ENCODE measurements at places on chromosomes 5 and 9.

DNA sequence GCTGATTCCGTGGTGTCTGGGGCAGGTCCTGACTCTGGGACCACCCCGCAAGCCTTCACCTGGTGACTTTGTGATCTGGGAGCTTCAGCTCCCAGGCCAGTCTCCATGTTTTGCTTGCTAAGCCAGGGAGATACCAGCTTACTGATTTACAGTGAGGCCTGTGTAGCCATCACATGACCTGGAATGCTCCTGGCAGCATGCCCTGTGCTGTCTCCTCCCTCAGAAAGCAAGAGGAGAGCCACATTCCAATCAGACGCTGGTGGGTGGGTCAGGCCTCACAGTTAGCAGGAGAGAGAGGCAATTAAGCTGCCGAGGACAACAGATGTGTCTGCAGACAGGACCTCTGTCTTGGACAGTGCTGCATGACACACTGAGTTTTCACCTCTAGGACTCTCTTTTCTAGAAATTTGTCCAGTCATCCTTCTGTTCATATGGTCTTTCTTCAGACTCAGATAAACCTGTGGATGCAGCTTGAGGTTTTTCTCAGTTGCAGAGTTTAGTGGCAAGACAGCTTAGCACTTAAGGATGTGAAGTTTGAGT lies 24.4 kb upstream of the GRPEL2 start:
- DNase-seq: no peak

DNA sequence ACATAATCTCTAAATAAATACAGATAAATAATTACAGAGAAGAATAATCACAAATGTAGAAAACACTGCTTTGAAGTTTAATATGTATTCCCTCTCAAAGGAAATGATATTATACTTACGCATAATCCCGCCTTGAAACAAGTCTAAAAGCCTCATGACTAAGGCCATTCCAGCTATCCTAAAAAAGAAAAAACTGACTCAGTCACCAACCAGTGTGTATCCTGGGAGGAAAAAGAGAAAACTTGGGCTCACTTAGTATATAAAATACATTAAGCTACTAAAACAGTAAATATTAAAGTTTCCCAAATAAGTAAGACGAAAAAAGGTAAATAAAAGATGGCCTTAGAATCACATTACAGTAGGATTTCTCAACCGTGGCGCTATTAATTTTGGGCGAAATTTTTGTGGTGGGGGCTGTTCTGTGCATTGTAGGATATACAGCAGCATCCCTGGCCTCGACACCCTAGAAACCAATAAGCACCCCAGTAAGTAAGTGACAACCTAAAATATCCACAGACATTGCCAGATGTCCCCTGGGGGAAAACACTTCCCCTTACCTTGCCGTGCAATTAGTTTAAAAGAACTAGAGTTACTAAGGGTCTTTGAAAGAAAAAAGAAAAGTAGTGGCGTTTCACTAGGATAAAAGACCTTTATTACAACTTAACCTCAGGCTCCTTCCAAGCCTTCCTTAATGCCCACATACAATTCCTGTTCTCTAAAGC lies 1.1 kb downstream of the HSPA9 start:
- DNase-seq: no peak

GRCh38 chr9:69412741-69413150 lies 87.7 kb downstream of the ENTREP1 start:
- DNase-seq: no peak

- DNase-seq: no peak
Observed at GRCh38 chr5:21581508-21581907, 1271.6 kb downstream of the CDH12 start.

DNA sequence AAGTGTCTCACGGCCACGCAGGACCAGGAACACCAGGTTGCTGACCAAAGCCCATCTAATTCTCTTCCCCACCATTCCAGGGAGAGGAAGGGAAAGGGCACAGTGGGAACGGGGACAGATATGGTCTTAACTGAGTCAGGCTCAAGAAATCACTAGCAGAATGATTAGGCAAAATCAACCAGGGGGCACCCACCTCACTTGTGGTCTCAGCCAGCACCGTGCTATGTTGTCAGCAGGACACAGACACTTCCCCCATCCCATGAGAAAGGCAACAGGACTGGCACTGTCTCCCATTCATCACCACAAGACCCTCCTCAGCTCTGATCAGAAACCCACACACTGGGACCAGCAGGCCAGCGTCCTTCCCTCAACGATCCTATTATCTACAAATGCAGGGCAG lies 2.9 kb downstream of the BICD2 start:
- no peak for DNase-seq

- DNase-seq: no peak
Observed at GRCh38 chr5:152288917-152289595, 116.0 kb downstream of the NMUR2 start.

DNA sequence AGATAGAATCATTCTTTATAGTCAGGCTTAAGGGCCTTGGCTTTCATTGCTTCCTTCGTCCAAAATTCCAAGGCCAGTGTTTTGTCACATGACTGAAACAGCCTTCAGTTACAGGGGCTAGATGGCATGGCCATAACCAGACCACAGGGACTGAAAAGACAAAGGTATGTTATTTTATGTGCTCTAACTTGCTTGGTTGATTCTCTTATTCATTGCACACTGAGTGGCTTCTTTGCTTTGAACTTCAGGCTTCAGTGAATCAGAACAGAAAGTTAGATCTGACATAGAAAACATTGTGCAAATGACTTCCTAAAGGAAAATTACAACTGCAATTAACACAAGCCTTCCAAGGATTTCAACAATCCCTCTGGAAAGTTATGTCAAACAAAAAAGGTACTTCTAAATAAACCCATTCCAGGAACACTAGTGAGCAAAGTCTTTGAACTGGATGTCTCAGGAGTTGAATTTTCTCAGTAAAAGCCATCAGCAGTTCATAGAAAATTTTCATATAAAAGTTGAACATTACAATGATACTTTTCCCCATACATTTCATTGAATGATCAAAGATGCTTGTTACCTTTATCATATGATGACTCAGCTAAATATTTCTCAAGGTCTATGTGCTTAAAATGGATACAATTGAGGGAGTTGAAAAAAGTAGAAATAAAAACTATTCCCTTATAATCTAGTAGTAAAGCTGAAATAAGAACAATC lies 355.3 kb downstream of the TMEM232 start:
- no peak for DNase-seq

GRCh38 chr9:99063522-99063921 lies 41.4 kb upstream of the TGFBR1 start:
- DNase-seq: no peak

GRCh38 chr5:107618242-107618641 lies 52.5 kb downstream of the EFNA5 start:
- DNase-seq: no peak

DNA sequence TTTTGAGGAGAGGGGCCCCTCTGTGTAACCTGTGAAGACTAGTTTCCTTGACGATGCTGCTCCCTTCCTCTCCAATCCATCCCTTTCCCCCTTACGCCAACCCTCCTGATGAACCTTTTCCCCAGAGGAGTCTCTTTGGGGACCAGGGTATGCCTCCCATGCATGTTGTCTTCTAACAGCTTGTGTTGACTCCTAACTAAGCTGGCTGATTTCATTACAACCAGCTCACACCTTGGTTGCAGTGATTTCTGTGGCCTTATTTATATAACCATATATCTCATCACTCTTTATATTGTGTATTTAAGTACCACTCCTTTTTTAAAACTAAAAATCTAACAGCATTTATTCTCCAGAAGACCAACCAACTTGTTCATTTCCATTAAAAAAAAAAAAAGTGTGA lies 42.5 kb downstream of the SFXN1 start:
- DNase-seq: no peak

- DNase-seq: no peak
Observed at GRCh38 chr5:107404595-107405374, 266.0 kb downstream of the EFNA5 start.

DNA sequence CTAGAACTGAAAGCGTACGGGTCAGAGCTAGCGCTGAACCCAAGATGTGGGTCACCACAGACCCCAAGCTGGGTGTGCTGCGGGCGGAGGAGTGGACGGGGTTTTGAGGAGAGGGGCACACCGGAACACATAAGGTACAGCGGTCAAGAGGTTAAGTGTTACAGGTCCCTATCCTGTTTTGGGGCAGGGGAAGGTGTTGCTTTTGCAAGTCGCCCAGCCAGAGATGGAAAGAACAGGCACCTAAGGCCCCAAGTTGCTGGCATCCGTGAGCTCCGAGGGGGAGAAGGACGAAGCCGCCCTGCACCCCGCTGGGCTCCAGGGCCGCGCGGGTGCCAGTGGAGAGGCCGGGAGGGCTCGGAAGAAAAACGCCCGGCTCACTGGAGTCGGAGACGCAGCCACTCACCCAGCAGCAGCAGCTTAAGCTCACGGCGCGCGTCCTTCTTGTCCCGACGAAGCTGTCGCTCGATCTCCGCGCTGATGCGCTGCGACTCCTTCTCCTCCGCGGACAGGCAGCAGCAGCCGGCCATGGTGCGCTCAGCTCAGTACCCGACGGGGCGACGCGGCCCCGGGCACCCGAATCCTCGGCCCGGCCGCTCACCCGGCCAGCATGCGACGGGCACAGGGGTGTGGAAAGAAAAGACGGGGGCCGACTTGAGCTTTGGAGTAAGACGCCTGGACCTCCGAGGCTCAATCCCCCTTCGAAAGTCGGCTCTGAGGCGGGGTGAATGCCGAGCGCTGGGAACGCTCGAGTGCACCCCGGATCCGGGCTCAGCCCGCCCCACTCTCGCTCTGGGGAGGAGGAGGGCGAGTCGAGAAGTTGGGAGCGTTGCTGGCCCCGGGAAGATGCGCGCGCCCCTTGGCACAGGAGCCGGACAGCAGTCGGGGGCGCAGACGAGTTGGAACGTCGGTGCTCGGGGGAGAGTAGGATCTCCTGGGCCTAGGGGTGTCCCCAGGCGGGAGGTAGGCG lies 572 bp downstream of the GNA14 start:
- DNase-seq: no peak

- DNase-seq: no peak
Observed at GRCh38 chr5:3656803-3657202, 61.2 kb downstream of the IRX1 start.

Measured in GM10248 (cell line).